ENCODE measurements at places on chromosomes 6 and 20. TPM values are rescaled to one million over a fixed set of nuclear protein-coding genes. Genes with fewer than 3 reads are reported as not detected.

DNA sequence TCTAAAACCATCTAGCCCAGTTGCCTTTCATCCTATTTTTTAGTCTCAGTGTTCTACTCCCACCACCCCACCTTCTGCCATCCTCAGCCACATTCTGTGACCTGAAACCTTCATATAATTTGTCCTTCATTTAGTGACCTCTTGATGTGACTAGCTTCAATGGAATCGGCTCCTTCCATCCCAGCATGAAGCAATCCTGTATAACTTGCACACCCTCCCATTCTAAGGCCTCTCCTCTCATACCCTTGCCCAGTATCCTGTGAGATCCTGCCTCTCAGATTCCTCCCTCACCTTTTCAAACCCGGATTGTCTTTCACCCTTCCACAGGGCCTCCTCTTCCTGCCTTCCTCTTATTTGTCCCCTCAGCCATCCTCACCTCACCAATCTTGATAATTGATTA lies 3.1 kb downstream of the ZNF76 start:
- no peak for DNase-seq

DNA sequence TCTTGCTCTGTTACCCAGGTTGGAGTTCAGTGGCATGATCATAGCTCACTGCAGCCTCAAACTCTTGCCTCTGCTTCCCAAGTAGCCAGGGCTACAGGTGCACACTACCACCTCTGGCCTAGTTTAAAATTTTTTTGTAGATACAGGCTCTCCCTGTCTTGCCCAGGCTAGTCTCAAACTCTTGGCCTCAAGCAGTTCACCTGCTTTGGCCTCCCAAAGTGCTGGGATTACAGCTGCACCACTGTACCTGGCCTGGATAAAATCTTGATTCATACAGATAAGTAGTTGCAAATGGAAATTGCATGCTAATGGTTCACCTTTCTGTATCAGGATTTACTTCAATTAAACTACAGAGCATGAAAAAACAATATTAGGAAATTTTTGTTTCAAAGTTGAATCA lies 4.2 kb downstream of the CD2AP start:
- no peak for DNase-seq

DNA sequence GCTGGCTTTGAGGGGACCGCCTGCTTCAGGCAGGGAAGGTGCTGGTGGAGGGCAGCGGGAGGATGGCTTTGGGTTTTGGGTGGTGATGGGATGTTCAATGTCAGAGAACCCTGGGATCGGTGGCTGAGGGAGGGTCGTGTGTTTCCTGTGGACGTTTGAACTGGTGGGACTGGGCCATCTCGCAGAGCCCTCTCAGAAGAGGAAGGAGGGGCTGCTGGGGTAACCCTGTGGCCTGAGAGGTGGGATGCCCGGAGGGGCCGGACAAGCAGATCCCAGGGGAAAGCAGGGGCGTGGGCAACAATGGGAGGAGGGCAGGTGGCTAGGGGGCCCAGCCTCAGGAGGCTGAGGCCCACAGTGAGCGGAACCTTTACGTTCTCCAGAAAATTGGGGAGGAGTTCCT lies 34.9 kb downstream of the PYGB start:
- no peak for DNase-seq

DNA sequence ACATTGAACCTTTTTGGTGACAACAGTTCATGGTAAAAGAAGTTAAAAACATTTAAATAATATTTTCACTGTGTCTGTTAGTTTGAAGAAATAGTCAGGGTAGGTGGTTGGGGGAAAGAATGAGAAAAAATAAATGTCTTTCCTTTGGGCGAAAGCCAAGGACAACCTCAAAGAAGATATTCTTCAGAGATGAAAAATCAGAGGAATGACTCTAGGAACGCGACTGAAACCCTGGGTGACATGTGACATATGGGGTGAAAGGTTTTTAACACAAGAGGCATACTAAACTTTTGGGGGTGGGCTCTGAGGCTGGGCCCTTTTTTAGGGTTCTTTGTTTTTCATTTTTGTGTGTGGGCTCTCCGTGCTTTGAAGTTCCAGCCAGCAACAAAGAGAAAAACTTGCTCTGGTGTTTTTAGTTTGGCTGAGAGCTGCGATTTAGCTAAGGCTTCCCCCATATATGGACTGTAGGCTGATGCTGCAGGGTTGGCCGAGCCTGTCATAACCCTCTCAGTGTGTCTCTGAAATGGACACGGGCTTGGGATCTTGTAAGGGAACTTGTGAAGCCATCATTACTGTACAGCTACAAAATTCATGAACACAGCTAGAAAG lies 610.1 kb upstream of the ARID1B start:
- no peak for DNase-seq

DNA sequence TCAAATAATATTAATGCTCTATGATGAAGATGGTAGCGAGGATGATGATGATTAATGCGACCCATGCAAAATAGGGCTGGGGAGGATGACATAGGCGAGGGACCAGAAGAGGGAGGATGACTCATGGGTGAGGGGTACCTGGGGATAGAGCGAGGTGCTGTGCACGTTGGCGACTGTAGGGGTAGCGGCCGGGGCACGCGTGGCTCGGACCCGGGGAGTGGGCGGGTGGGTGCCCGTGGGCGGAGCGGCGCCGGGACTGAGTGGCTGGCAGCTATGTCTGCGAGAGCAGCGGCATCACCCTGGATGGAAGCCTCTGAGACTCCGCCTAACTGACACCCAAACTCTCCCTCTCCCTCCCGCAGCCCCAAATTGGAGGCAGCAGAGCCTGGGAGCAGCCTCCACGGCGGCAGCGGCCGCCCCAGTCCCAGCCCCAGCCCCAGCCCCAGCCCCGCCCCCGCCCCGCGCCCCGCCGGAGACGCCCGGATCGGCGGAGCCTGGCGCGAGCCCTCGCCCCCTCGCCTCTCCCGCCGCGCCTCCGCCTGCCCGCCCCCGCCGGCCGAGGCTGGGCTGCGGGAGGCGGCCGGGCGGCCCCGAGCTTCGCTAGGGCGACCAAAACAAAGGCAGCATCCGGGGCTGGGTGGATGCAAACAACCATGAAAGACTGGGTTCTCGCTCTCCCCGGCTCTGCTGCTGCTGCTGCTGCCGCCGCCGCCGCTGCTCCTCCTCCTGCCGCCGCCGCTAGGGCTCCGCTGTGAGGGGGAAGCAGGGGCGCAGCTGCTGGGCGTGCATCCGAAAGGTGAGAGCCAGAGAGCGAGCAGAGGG lies at the start of gene RIMS1:
Gene RIMS1, plus strand, starts transcription at position 367 of the 822 bp plus-strand sequence. CDS start 474 bp downstream, outside the sequence.
- no peak for DNase-seq

DNA sequence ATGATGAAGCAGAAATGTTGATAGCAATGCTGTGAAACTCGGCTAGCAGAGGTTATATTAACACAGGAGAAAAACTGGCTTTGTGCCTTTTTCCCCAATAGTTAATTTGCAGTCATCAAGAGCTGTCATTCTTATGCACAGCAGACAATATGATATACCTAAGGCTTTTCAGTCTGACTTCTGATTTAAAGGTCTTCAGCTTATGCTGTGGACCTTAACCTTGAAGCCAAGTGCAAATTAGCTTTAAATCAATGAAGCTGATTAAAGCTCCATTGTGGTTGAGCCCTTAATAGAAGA lies 171.6 kb upstream of the ID4 start:
- no peak for DNase-seq

DNA sequence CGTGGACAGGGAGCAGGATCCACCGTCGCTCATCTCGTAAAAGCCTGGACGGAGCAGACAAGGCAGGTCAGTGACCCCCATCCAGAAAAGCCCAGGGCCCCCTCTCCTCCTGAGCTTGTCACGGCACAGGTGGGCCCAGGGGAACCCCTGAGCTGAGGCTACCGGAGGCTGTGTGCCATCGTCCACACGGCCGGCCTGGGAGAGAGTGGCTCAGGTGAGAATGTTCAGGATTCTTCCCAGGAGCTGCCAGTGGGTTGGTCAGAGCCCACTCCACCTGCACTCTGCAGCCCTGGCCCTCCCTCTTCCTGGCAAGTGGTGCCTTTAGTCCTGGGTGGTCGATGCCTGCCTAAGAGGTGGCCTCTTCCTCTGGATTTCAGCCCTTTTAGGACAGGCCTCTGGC lies 9.2 kb downstream of the DACT2 start:
- no peak for DNase-seq

- no peak for DNase-seq
Measured at GRCh38 chr6:166529586-166529985, 56.9 kb downstream of the RAMACL start.

DNA sequence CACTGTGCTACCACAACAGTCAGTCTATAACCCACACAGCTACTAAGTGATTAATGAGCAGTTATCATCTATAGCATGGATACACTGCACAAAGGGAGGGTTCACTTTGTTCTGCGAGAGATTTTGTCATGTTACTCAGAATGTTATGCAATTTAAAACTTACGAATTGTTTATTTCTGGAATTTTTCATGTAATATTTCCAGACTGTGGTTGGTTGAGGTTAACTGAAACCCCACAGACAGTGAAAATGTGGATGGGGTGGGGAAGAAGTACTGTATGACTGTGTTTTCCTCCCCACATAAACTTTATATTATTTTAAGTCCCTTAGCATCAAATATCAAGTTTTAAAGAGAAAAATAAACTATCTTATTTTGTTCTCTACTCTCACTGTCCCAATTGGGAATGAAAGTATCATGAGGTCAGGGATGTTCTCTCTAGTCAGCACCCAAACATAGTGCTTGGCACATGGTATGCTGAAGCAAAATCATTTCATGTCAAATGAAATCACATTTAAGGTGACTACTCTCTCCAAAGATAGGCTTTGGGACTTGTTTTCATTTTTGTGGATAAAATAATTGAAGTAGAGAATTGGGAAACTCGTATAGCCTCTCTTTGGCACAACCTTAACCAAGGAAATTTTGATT lies 25.4 kb downstream of the DOP1A start:
- DNase-seq: no peak

- no peak for DNase-seq
Measured at GRCh38 chr6:890201-890600, 197.3 kb upstream of the EXOC2 start.

DNA sequence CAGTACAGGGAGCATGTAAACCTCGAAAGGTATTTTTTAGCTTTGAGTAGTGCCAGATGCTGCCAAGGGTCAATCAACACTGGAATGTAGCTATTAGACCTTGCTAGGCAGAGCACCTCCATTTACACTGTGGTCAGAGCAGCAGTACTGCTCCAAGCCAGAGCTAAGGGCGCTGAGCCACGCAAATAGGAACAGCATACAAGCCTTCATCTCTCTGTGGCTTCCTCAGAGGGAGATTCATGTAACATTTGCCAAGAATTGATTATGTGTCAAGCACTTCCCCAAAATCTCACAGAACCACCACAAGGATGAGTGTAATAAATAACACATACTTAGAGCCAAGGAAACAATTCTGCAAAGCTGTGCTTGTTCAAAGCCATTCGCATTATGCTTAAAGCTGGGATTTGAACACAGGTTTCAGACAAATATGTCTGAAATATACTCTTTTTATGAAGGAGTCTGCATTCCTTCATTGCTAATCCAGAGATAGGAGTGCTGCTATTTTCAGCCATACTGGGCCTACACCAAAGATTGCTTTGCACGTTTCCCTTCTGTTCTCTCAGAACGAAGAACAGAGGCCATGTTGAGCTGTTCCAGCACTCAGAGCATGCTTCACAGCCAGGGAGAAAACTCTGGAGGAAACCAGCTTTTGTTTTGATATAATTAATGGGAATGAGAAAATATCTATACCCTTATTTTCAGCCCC lies 97.7 kb downstream of the SLC16A10 start:
- no peak for DNase-seq

DNA sequence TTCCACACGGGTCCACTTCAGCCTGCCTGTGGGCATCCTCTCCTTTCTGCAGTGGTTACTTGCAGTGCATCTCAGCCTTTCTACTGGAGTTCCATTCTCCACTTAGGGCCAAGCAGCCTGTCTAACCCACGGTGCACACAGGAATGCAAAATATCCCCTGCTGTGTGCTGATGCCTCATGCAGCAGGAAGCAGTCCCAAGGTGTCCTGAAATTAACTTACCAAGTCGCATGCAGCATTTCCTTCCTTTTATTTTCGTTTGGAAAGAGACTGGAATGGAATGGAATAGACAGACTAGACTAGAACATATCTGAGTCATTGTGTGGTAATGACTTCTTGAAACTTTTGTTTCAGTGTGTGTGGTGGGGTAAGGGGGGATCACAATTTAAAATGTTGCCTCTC lies 25.9 kb upstream of the FOXQ1 start:
- no peak for DNase-seq

DNA sequence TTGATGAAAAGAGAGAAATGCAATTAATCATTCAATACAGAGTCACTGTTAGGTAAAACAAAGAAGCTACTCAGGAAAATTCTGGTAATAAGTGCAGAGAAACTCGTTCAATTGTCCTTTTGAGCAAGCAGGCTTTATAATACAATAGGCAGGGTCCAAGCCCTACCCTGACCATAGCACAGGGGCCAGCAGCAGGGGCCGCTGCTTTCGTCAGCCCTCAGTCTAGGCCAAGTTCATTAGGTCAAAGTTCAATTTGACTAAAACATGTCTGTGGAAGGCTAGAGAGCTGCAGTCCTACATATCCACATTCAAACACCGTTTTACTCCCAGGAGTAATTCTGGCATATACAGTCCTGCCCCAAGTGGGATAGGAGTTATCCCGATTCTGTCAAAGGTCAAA lies 94.6 kb downstream of the BCAS1 start:
- no peak for DNase-seq

- DNase-seq: peak; percentile 56
Measured at GRCh38 chr6:42978487-42978838, 518 bp downstream of the PEX6 start.

DNA sequence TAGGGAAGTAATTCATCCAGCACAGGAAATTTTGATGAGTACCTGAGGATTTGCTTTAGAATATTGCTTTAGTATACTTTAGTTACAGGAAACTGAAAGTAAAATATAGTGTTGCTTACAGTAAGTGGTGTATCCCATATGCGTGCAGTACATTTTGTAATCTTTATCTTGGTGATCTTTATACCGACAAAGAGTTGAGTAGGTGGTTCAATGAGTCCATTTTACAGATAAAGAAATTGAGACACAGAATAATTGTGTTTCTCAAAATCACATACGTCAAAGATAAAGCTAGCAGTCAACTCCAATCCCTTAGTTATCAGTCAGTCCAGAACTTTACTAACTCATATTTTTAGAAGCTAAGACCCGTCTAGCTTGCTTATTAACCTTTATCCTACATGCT lies 65.8 kb upstream of the E2F3 start:
- DNase-seq: no peak

Gene CTAGE9
- not detected for polyA plus RNA-seq

Gene CEBPB
- 37.0 TPM for polyA plus RNA-seq

Gene DPPA5
- not detected for polyA plus RNA-seq
